ENCODE measurements at places on chromosomes 6 and 20. TPM values are rescaled to one million over a fixed set of nuclear protein-coding genes. Genes with fewer than 3 reads are reported as not detected.

GRCh38 chr6:160388922-160389321 lies 40.7 kb downstream of the SLC22A3 start:
- DNase-seq = peak; percentile 29

GRCh38 chr6:62528894-62529526 lies 243.0 kb upstream of the KHDRBS2 start:
- DNase-seq = no peak

DNA sequence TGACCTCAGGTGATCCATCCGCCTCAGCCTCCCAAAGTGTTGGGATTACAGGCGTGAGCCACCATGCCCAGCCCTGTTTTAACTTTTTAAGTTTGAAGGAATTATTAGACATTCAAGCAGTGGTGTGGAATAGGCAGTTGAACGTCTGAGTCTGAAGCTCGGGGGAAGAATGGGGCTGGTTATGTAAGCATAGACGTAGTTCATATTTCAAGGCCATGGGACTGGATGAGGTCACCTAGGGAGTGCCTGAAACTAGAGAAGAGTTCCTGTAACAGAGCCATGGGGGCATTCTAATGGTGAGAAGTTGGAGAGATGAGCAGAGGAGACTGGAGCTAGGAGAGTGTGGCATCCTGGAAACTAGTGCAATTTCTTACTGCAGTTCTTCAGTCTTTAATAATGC lies 6.4 kb downstream of the CDKAL1 start:
- DNase-seq = peak; percentile 49

- DNase-seq = no peak
Observed at GRCh38 chr6:119353696-119354095, 4.1 kb upstream of the MAN1A1 start.

- DNase-seq = no peak
Observed at GRCh38 chr20:40336533-40336932, 352.5 kb downstream of the MAFB start.

- DNase-seq = peak; percentile 50
Observed at GRCh38 chr6:88586371-88587149, 376.9 kb downstream of the RNGTT start.

GRCh38 chr6:132068766-132069165 lies 117.6 kb upstream of the CCN2 start:
- DNase-seq = no peak

GRCh38 chr6:130872250-130873095 lies 45.3 kb downstream of the SMLR1 start:
- DNase-seq = peak; percentile 63

GRCh38 chr6:12291071-12291838 lies 1.1 kb downstream of the EDN1 start:
- no peak for DNase-seq

GRCh38 chr6:164258421-164258820 lies 843.9 kb downstream of the QKI start:
- no peak for DNase-seq

DNA sequence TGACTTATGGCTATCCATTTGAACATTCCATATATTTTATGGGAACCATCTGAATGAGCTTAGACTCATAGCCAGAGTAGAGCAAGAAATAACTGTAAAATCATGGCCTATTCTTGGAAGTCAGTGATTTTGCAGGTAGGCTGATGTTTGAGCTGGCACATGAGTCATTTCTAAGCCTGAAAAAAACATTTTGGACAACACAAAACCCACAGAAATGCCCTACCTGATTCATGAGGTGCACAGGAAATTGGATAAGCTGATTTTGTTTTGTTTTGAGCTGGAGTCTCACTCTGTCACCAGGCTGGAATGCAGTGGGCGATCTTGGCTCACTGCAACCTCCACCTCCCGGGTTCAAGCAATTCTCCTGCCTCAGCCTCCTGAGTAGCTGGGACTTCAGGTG lies 443.0 kb downstream of the PKHD1 start:
- no peak for DNase-seq

- DNase-seq = no peak
Observed at GRCh38 chr6:151280859-151281258, 41.1 kb downstream of the AKAP12 start.

DNA sequence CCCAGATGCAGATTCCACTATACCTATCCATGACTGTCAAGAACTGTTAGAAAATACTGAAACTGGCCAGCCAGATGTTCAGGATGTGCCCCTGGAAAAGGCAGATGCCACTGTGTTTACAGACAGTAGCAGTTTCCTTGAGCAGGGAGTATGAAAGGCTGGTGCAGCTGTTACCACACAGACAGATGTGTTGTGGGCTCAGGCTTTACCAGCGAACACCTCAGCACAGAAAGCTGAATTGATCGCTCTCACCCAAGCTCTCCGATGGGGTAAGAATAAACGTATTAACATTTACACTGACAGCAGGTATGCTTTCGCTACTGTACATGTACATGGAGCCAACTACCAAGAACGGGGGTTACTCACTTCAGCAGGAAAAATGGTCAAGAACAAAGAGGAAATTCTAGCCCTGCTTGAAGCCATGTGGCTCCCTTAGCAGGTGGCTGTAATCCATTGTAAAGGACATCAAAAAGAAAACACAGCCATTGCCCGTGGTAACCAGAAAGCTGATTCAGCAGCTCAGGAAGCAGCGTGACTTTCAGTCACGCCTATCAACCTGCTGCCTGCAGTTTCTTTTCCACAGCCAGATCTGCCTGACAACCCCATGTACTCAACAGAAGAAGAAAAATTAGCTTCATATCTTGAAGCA lies 459.7 kb upstream of the HTR1E start:
- no peak for DNase-seq

- peak; percentile 31 for DNase-seq
Observed at GRCh38 chr6:40852779-40853373, 186.1 kb downstream of the UNC5CL start.

GRCh38 chr6:81857812-81858211 lies 105.3 kb upstream of the TENT5A start:
- DNase-seq = no peak

DNA sequence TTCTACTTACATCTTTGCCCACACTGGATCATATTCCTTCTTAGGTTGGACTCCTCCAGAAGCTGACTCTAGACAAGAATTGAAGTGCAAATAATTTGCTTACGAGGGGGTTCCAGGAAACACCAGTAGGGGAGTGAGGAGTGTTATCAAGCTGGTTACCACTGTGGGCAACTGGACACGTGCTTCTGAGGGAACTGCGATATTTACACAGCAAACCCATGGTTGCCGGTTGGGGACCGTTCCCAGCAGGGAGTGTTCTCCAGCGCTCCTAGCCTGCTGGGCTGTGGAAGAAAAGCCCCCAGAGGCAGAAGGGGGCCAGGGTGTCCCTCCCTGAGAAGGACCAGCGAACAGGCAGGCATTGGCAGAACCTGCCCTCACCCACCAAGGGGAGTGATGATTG lies 21.7 kb downstream of the MDFI start:
- no peak for DNase-seq

DNA sequence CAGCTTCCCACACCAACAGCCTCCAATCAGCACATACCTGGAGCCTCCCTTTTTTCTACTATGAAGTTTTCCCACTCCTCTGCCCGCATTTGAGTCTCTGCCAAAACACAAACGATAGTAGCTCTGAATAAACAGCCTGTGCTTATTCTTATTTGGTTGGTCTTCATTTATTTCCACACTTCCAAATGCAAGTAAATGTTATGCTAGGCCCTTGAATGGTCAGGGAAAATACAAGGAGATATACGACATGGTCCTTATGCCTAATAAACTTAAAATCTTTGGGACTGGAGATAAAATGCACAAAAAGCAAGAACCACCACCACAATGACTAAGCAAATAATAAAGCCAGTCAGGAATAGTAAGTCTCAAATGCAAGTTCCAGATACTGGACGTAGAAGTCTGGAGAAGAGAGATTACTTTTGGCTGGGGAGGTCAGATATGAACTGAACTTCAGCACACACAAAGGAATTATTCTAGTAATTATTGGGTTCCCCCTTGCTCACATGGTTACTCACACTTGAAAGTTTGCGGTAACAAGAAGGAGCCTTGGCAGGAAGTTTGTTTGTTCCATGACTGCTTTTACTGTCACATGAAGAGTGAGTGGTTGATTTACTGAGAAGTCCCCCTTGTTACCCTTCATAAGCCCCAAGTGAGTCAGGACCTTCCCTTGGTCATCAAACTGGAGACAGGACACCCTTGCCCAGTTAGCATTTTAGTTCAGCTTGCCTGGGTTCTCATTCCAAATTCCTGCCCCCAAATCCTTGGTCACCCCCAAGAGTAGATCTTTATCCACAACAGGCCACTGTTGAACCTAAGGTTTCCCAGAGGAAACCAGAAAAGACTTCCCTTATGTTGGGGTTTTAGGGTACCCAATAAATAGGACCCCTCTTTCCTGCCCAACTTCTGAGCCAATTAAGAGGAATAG lies 511.2 kb upstream of the JARID2 start:
- DNase-seq = peak; percentile 92

- no peak for DNase-seq
Observed at GRCh38 chr6:127592964-127593363, 16.0 kb downstream of the C6orf58 start.

- no peak for DNase-seq
Observed at GRCh38 chr20:845941-846893, 12.7 kb downstream of the FAM110A start.

DNA sequence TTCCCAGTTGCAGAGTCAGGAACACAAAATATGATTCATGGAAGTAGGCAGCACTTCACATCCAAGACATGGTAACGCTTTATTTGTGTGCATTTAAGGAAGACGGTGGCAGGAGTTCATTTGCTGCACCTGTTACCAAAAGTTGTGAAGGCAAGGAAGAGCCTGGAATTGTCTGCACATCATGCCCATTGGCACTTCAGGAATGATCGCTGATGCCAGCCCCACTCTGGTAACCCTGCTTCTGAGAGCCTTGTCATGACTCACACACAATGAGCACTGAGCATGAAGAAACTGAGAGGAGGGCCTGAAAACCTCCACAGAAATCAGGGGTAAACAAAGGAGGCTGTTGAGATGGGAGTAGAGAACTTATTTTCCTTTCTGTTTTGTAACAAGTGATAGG lies 181.1 kb downstream of the RPS12 start:
- no peak for DNase-seq

- DNase-seq = peak; percentile 90
Observed at GRCh38 chr6:14037402-14038277, 79.9 kb upstream of the CD83 start.

DNA sequence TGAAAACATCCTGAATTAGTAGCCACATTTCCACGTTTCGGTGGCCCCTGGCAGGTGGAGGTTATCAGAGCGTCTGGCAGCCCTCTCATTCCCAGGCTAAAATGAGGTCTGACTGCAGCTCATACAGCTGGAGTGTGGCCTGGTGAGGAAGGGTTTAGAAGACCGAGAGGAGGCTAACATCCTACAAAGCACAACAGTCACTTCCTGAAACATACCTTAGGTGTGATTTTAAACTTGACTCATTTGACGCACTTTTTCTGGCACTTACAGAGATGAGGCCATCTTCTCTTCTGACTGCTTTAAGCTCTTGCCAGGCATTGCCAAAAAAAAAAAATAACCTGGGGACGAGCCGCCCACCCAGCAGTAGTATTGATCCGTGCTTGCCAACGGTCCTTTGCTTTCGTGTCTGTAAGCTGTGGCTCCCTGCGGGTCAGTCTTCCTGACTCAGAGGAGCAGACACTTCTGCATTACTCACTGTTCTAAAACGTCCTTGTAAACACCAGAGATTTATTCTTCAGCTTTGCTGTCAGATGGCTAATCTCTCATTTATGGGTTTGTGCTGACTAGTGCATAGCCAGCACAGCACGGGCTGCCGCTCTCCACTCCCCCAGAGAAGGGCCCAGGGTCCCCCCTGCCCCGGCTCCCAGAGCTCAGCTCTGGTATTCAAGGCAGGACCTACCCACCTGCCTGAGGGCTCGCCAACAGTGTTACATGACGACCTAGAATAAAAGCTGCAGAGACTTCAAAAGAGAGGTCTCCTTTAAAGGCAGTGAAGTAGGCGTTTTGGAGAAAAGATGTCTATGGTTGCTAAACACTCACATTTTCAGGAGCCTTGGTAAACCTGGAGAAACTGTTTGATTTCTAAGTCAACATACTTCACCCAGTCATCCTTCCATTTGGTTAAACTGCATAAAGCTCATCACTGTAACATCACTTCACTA lies 78.5 kb upstream of the FRMD1 start:
- peak; percentile 94 for DNase-seq

GRCh38 chr20:24866008-24866407 lies 83.1 kb upstream of the CST7 start:
- DNase-seq = no peak

GRCh38 chr6:22448291-22448711 lies 121.1 kb upstream of the HDGFL1 start:
- DNase-seq = no peak

- DNase-seq = no peak
Observed at GRCh38 chr6:119313937-119314884, 35.4 kb downstream of the MAN1A1 start.

SLC22A16 gene
- not detected for total RNA-seq

UBE2J1 gene
- 43.4 TPM for total RNA-seq

COL10A1 gene
- 0.63 TPM for total RNA-seq

CTSA gene
- 154 TPM for total RNA-seq

SLC17A3 gene
- total RNA-seq = not detected

FOXF2 gene
- 5.1 TPM for total RNA-seq

WASF1 gene
- total RNA-seq = 14.4 TPM

BMP5 gene
- total RNA-seq = not detected

ISM1 gene
- total RNA-seq = not detected

MANEA gene
- total RNA-seq = 13.0 TPM

TTBK1 gene
- total RNA-seq = not detected

PLA2G7 gene
- not detected for total RNA-seq

MOG gene
- not detected for total RNA-seq

GPR63 gene
- total RNA-seq = 0.11 TPM

IDH3B gene
- total RNA-seq = 91.1 TPM

TNXB gene
- 23.5 TPM for total RNA-seq

Measured in GM23248 (cell line).